ENCODE measurements at places on chromosomes 11 and 22.

- no peak for DNase-seq
- no peak overlapping the region for H3K4me3 ChIP-seq
- no peaks in the 10 kb centered on the region for H3K36me3 ChIP-seq
- no peak overlapping the region for H3K27ac ChIP-seq
These were observed 154.7 kb downstream of the SHANK2 start for GRCh38 chr11:71097506-71098240.

- H3K36me3 ChIP-seq: no peaks in the 10 kb centered on the region
- H3K4me1 ChIP-seq: no peaks in the 10 kb centered on the region
- no peak overlapping the region for H3K27ac ChIP-seq
- H3K4me3 ChIP-seq: no peak overlapping the region
- no peaks in the 10 kb centered on the region for H3K27me3 ChIP-seq
- no peak for DNase-seq
These were observed 299.3 kb upstream of the DDI1 start for GRCh38 chr11:103737037-103737622.

DNA sequence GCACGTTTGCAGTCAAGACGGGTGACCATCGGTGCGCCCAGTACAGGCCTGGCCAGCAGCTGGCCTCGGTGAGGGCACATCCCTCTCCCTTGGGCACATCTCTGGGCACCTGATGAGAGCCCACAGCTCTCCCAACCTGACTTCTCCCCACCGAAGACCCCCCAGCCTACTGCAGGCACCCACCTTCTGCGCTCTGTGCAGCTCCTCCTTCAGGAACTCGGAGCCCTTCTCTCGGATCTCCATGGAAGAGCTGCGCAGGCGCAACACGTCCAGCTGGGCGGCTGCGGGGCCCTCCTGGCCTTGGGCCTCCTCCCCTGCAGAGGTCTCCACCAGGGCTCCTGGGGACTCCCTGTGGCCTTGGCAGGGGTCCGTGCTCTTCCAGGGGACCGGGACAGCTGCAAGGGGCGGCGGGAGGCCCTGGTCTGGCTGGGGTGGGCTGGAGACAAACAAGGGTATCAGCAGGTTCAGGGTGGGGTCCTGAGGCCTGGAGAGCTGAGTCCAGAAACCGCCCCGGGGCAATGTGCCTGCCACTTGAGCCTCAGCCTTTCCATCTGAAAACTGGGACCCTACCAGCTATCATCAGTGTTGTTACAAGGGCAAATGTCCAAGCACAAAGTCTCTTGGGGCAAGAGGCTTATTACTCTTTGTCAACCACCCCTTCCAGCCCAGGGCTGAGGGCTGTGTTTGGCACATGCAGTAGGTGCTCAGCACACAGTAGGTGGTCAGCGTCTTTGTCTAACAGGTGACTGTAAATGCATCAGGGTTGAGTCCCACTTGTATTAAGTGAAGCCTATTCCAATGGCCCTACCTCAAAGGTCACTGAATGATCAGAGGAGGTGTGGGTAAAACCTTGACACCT lies 9.3 kb downstream of the RAB3IL1 start:
- DNase-seq: no peak
- H3K36me3 ChIP-seq: peaks cover 6% of the 10 kb centered on the region
- H3K4me3 ChIP-seq: no peak overlapping the region
- peaks cover 5% of the 10 kb centered on the region for H3K4me1 ChIP-seq
- H3K27ac ChIP-seq: no peak overlapping the region

GRCh38 chr11:70942593-70942992 lies 309.8 kb downstream of the SHANK2 start:
- DNase-seq: no peak
- no peaks in the 10 kb centered on the region for H3K36me3 ChIP-seq
- no peaks in the 10 kb centered on the region for H3K27me3 ChIP-seq
- H3K27ac ChIP-seq: no peak overlapping the region

DNA sequence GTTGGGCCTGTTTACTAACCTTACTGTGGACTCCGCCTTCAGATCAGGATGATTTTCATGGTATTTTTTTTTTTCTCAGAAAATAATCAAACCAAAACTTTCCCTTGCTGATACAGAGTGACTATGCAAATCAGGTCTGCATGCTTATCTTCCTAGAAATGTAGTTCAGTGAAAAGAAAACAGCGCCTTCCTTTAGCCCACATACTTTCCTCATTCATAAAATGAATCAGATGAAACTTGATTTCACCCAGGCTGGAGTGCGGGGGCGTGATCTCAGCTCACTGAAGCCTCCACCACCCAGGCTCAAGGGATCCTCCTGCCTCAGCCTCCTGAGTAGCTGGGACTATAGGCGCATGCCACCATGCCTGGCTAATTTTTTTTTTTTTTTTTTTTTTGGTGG lies 26.0 kb downstream of the ZNRF3 start:
- no peak overlapping the region for H3K4me3 ChIP-seq
- H3K4me1 ChIP-seq: peaks cover 12% of the 10 kb centered on the region
- no peaks in the 10 kb centered on the region for H3K27me3 ChIP-seq
